ENCODE measurements at places on chromosomes 3 and 15.

GRCh38 chr3:28951772-28952556, 328.9 kb upstream of the RBMS3 start:
- DNase-seq = no peak

DNA sequence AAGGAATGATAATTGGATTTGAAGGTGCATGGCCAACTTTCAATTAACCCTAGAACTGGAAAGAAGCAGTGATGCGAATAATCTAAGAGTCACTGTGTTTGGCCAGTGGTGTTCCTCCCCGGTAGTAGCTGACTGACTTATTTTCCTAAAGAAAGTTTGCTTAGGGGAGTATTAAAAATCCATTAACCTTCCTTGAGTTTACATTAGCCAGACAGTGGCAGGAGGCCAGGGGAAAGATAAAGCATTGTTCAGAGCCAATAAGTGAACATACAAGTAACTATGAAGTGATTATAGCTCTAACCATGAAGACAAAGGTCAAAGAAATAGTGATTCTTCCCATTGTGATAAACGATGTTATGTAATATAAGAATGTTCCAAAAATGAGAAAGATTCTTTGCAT, 8.9 kb upstream of the TMEM202 start:
- no peak for DNase-seq

- DNase-seq = peak; percentile 74
Observed at GRCh38 chr3:5197470-5198312, 10.2 kb downstream of the EDEM1 start.

DNA sequence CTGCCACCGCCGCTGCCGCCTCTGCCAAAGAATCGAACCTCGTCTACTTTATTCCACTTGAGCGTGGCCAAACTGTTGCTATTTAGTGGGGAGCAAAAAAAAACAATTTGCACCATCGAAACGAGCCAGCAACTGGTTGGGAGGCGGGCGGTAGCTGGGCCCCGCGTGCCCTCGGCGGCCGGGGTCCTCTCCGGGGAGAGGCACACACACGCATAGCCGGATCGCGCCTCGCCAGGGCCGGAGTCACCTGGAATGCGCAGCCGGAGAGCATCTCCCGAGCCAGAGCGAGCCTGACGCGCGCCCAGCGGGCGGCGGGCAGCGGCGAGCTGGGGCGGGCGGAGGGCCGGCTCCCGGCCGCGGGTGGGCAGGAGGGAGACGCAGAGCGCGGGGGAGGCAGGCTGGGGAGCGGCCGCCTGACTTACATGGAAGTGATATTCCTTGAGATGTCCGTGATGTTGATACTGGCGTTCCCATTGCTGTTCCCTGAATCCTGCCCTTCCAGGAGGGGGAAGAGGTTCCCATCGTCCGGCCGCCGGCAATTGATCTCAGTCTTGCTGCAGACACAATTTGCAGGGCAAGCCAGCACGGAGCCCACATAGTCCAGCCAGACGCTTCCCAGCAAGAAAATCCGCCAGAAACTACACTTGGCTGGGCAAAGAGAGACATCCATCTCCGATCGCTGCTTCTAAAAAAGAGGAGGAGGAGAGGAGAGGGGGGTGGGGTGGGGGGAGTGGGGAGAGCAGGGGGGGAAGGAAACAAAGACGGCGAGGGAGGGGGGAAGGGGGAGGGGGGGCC, 858 bp downstream of the NTRK3 start:
- DNase-seq = no peak

DNA sequence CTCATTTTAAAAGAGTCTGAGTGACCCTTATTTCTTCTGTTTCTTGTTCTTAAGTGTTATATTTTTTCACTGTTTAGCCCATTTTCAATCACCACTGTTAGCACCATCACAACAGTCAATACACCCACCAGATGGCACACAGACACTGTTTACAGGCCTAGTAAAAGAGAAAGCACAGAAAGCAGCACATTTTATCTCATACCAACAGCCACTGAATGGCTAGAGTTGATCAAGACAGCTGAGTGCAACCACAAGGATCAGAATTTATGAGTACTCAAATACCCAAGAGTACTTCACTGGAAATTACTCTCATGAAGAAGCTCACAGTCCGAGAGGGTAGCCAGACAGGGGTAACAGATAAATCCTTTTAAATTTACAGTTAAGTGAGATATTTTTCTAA, 127.0 kb downstream of the TFDP2 start:
- DNase-seq = no peak

GRCh38 chr15:74868059-74868458, 5.1 kb downstream of the SCAMP2 start:
- DNase-seq = no peak

GRCh38 chr3:147361454-147362420, 44.6 kb downstream of the ZIC4 start:
- no peak for DNase-seq

DNA sequence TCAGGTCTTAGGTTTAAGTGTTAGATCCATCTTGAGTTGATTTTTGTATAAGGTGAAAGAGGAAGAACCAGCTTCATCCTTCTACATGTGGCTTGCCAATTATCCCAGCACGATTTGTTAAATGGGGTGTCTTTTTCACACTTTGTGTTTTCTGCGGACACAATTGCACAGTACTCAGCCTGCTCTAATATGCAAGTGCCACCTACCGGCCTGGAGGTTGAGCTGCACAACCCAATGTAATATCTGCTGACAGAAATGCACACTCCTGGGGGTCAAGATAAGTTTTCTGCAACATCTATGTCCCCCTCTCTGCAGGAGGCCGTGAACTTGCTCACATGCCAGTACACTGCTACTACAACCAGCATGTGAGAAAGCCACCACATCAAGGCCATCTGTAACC, 791.9 kb upstream of the ROBO1 start:
- no peak for DNase-seq

- DNase-seq = no peak
Observed at GRCh38 chr3:73815966-73816365, 191.2 kb upstream of the PDZRN3 start.

DNA sequence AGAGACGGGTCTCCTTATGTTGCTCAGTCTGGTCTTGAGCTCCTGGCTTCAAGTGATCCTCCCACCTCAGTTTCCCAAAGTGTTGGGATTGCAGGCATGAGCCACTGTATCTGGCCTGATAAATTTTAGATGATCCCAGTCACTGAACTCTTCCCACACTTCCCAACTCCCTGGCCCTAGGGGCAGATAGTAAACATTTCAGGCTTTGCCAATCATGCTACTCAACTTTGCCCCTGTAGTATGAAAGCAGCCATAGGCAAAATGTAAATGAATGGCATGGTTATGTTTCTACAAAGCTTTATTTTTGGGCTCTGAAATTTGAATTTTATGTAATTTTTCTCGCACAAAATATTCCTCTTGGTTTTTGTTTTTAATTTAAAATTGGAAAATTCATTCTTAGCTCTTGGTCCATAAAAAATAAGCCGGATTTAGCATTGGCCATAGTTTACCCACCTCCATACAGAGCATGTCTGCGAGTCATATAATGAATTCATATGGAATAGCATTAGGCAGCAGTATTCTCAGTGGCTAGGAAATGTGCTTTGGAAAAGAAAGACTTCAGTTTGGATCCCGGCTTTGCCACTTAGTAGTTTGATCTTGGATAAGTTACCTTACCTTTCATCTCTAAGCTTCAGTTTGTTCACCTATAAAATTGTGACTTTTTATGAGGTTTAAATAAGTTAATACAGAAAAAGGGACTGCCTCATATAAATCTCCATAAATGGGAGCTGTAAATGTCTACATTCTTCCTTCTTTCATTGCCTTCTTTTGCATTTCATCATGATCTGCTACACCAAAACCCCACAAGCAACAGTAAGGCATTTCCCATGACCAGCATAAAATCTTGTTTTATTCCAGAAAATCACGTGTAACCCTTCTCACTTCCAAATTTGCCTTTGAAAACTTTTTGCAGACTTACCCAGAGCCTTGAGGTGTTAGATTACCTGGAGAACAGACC, 360.3 kb upstream of the TPM1 start:
- no peak for DNase-seq

DNA sequence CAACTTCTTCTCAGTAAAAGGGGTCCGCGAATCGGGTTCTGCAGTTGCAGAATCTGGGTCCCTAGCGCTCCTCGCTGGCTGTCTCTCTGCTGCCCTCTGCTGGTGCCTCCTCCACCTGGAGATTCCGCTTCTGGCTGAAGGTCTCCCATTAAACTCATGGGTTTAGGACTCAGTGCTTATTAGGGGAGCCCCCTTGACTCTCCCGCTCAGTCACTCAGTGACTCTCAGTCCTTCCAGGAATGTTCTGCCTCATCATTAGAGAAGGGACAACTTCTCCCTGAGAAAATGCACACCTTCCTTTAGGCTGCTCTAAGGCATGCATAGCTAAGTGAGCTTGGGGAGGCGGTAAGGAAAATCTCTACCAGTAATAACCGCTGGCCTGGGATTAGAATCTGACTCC, 7.1 kb downstream of the CPN2 start:
- peak; percentile 65 for DNase-seq

DNA sequence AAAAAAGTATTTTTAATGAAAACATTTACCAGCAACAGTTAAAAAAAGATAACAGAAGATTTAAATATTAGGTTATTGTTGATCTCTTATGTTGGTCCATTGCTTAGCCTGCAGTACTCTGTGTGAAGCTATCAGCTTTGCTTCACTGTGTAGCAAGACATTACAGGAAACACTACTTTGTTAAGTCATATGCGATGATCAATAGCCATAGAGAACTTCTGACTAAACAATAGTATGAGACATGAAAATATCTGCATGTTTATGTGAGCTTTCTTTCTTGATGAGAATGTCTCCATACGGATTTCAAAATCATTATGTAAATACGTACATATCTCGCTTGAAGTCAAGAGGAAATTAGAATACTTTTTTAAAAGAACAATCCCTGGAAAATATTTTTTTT, 27.0 kb upstream of the CAPN3 start:
- DNase-seq = no peak

GRCh38 chr3:39900462-39901002, 91.1 kb downstream of the MYRIP start:
- DNase-seq = no peak

DNA sequence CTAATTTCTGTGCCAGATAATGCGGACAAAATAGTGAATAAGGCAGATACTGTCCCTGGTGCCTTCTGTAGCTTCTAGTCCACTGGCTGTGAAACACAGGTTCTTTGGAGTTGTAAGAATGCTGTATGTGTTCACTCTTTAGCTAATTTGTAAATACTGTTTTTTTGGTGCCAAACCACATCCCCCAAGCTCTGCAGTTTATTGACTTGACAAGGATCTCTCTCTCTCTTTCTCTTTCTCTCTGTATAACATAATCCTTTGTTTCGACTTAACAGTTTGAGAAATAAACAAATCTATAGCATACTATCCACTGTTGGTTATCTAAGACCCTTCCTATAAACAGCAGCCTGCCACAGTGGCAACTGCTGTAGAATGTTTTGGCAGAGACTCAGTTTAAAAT, 7.6 kb downstream of the SMAD3 start:
- no peak for DNase-seq

DNA sequence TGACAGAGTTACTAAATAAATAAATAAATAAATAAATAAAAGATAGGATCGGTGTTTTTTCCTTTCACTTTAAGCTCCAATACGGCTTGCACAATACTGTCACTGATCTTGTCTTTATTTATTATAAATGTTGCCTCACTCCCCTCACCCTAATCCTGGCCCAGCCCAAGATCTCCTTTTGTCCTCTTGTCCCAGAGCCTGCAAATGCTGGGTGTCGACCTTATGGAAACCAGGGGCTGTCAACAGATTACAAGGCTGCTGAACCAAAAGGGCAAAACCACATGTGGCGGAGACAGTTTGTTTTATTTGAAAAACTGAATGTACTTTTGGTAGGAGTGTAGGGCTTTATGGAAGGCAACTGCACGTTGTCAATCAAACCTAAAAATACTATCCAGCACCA, 75.9 kb downstream of the RFTN1 start:
- DNase-seq = no peak

DNA sequence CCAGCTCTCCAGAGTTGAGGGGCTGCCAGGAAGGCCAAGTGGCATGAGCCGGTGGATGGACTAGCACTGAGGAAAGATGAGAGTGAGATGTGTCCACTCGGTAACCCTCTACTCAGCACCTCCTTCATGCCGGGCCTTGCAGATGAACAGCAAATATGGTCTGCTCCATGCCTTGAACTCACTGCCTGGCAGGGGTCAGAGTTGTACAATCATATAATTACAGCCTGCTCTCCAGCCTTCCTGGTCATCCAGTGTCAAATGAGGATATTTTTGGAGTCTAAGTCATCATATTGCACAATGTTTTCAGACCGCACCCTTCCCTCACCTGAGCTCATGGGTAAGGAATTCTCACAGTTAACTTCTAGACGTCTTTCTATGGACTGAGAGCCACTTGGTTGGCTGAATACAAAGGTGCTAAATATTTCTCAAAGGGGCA, 4.9 kb downstream of the MGLL start:
- no peak for DNase-seq

DNA sequence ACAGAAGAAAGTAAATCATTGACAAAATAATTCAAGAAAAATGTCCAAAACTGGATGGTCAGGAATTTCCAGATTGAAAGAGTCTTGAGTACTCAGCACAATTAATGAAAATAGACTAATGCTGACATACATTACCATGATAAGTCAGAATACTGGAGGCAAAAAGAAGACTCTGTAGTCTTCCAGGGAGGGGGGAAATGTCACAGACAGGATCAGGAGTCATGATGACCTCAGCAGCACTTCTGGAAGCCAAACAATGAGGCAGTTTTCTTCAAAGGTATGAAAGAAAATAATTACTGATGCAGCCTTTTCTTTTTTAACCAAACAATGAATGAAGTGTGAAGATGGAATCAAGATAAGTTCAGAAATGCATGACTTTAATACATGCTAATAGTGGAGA, 30.1 kb upstream of the SLC22A13 start:
- no peak for DNase-seq

DNA sequence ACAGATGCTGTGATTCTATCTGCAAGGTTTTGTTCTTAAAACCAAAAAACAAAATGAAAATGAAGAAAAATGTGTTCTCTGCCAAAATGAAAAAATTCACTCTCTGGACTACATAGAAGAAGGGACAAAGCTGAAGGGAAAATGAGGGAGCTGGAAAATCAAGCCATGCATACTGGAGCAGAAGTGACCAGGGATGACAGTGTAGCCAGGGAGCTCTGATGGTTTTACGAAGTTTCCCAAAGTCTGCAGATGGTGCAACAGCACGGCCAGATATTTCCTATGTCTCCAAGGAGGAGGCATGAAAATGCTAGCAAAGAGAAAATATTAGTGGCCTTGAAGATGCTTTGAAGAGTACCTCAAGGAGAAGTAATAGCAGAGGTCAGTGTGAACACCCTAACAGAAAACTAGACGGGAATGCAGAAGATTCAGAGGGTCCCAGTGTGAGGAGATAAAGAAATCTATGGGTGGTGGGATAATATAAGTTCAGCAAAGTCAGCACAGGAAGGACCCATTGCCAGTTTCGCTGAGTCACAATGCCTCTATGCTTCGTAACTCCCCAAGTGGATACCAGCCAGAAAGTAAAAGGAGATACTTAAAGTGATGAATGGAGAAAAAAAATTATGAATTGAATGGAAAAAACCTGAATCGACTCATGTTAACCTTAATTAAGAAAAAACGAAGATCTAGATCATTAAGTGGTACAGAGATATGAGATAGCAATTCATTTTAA, 39.0 kb upstream of the POMGNT2 start:
- DNase-seq = no peak

- DNase-seq = no peak
Observed at GRCh38 chr15:80309769-80310384, 57.9 kb upstream of the CTXND1 start.

Data from stimulated activated naive CD4-positive, alpha-beta T cell (primary cell).